GM04504 (cell line): ENCODE measurements at places on chromosomes 4 and X.
A peak's percentile ranks its signal among the peaks of the same experiment; 100 is the strongest.

- no peak for DNase-seq
Measured at GRCh38 chr4:41360921-41361793, 104.4 kb downstream of the UCHL1 start.

DNA sequence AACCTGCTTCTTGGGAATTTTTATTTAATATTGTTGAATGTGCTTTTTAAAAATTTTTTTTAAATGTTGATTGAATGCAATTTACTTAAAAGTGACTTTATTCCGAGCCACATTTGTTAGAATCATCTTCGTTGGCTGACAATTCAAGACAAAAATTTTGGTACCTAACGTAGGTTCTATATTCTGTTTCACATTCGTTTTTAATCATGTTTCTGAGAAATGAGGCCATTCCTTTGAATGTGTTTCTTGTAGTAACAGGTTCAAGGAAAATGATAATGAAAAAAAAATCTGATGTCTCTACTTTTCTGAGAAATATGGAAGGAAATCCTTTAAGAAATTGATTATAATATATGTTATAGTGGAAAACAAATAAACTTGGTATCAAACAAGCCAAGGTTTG is 92.3 kb upstream of the DCLK2 start:
- no peak for DNase-seq

GRCh38 chr4:137738375-137738990 is 206.2 kb upstream of the PCDH18 start:
- DNase-seq, result no peak

GRCh38 chrX:123846577-123847038 is 13.2 kb upstream of the XIAP start:
- DNase-seq, result peak; percentile 61

- DNase-seq, result no peak
Measured at GRCh38 chr4:99120501-99120900, 23.6 kb downstream of the ADH4 start.

DNA sequence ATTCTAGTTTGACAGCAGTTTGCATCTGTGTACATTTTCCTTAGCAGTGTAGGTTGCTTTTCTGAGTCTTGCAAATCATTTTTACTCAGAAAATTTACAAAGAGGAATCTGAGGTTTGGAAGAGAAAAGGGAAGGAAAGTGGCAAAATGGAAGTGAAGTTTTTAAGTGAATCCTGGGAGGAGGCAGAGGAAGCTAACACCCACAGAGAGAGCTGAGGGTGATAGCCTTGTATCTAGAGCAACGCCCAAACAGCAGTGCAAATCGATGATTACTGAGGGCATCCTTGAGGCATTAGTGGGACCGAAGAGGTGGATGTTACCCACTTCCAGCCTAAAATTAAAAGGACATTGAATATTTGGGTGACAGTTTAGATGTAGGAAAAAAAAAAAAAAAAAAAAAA is 31.8 kb downstream of the KLF3 start:
- DNase-seq, result no peak

- no peak for DNase-seq
Measured at GRCh38 chr4:139050446-139050845, 34.9 kb downstream of the NOCT start.

DNA sequence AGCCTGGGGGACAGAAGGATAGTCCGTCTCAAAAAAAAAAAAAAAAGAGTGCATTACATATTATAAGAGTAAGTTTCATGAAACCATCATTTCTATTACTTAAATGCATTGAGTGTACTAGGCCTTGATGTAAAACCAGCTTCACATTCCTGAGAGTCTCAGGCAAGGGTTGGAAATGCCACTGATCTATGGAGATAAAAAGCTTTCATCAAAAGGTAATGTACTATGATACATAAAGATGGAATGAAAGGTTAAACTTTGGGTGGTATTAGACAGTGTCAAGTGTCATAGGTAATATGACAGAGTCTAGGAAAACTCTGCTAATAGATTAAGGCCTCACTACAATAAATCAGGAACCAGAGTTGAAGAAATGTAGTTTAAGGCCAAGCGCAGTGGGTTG is 7.4 kb downstream of the CFAP97 start:
- DNase-seq, result no peak

DNA sequence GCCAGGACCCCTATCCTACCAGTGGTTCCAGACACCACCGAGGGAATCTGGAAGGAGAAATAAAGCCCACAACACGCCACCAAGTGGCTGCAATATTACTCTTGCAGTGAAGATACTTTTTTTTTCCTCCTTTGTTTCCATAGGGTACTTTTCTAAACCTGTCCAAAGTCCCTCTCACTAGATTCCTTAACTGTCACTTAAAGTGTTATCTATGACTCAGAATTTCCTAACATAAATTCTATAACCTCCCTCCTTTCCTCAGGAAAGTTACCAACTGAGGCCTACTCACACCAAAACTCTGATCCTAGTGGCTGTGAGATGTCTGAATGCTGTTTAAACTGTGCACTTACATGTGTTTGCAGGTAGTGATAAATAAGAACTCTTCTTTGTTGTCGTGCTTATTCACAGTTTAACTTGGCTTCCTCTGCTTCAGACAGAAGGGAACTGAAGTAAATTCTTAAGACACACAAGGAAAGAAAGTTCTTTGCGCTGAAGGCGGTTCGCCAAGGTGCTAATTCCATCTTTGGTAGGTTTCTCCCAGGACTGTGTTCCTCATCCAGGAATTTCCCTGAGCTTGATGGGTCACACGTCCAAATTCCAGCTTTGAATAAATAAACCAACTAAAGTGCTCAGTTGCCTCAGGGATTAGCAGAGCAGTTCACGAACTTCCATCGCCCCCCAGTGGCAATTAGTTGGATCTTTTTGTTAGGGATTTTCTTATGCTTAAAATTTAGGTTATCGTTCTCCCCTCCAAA is 10.7 kb upstream of the HCCS start:
- DNase-seq, result peak; percentile 33

DNA sequence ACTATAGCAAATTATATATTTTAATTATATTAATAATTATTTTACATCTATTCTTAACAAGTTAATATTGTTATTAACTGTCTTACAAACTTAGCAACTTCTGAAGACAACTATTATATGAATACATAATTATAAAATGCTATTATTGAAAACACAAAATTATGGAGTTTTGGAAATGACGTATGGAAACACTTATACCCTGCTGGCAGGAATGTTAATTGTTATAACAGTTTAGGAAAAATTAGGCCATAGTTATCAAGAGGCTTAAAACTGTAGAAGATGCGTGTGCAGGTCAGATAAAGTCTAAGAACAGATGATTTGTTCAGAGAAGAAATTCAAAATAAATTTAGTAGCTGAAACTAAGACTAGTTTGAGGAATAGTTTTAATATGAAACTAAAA is 211.7 kb downstream of the FAT4 start:
- no peak for DNase-seq

- DNase-seq, result peak; percentile 6
Measured at GRCh38 chrX:119145241-119145653, 17.6 kb upstream of the KIAA1210 start.

- no peak for DNase-seq
Measured at GRCh38 chr4:138678985-138679746, 336.4 kb upstream of the NOCT start.

- DNase-seq, result no peak
Measured at GRCh38 chr4:150986085-150986484, 29.0 kb downstream of the LRBA start.

DNA sequence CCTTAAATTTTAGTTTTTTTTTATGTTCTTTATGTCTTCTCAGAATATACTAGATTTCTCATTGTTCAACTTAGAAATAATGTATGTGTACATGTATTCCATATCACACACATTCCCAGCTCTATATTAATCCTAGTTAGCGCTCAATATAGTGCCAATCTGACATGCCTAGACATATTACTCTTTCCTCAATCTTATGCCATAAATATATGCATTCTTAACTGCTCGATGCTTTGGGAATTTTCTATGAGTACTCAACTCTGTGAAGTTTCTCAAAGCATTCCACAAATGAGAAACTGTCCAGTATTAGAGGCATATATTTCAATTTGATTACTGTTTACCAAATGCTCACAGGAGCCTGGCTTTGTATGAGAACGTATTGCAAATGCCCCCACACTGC is 231.2 kb upstream of the VEGFC start:
- DNase-seq, result no peak

DNA sequence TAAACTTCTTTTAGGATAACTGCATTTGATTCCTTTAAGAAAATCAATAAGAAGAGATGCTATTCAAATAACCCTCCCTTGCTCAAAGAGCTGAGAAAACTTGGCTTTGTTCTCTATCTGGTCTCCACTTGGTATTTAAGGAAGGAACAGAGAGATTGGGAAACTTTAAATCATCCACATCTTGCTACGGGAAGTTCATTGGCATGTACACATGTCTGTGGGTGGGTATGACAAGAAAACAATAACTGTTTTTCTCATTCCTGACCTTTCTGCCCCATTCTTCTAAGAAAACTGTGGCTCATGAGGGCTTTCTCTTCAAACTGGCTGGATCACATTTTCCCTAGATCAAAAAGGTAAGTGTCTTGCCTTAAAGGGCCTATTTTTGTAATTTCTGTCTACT is 6.0 kb downstream of the SEL1L3 start:
- no peak for DNase-seq

GRCh38 chrX:150360331-150360730 is 2.8 kb upstream of the MAMLD1 start:
- DNase-seq, result no peak

DNA sequence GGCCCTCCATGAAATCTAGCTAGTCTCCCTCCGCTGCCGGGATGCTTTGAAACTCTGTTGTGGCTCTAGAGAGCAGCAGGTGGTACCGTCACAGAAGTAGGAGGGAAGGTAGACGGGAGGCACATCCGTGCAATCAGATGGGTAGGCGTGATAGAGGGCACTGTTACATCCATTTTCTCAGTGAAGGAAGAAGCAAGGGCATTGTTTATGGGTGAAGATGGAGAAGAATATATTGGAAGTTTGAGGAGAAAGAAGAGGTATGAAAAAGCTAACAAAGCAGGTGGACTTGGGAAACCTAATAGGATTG is 1.3 kb downstream of the ANAPC4 start:
- no peak for DNase-seq

DNA sequence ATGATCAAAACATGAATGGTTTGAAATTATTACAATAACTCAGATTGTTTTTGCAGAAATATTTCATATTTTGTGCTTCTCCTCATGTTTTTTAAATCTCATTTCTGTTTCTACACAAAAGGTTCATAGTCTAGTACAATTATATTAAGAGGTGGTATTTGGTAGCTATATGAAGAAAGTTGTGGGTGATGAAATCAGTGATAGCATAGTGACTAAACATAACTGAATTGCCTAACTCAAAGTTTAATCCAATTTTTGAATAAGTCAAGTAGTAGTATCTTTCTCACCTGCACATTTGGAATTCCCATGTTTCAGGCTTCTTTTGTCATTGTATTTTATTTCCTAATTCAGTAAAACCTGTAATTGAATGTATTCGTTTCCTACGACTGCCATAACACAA is 648.7 kb downstream of the GRID2 start:
- DNase-seq, result no peak

GRCh38 chrX:29471829-29472228 is 743.5 kb upstream of the MAGEB2 start:
- DNase-seq, result no peak

- peak; percentile 13 for DNase-seq
Measured at GRCh38 chrX:14832151-14832550, 40.7 kb downstream of the FANCB start.

- DNase-seq, result no peak
Measured at GRCh38 chr4:140764785-140765392, 8.7 kb upstream of the TBC1D9 start.

GRCh38 chr4:176435901-176436292 is 116.1 kb downstream of the SPCS3 start:
- peak; percentile 38 for DNase-seq

DNA sequence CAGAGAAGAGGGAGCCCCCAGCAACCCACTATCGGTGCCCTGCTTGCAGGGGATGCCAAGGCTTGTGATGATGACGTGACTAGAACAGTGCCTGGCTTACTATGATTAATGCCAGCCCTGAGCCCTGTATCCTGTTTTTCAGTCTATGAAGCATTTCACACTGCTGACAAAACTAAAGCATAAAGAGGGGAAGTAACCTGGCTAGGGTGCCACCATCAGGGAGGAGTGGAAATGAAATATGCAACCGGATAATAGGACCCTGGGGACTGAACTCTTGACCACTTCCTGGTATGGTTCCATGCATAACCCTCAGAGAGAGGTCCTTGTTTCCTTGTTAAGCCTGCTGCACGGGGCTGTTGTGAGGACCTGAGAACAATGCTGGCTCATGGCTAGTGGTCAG is 50.3 kb downstream of the MED28 start:
- DNase-seq, result no peak

DNA sequence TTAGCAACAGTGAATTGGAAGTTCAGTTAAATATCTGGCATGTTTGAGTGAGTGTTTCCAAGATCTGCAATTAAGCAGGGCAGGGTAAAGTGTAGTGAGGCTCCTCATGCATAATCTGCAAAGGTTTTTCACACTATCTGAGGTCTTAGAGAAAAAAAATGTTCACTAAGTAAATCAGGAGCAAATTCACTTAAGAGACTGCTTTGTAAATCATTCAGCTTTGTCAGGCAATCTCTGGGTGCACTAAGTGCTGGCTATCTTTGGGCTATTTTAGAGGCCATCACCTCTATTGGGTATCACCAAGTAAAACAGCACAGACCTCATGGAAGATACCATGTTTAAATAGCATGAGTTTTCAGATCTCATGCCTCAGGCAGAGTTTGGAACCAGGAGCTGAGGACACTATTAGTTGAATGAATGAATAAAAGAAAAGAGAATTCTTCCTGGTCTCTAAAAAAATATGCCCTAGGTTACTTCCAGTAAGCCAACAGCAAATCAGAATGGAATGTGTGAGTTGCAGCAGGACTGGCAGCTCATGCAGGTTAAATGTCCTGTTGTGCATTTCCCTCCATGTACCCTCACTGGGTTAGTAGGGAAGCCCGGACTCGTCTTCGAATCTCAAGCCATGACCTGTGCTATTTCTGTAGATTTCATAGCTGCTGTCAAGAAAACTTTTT is 195.3 kb downstream of the KCNIP4 start:
- DNase-seq, result no peak

DNA sequence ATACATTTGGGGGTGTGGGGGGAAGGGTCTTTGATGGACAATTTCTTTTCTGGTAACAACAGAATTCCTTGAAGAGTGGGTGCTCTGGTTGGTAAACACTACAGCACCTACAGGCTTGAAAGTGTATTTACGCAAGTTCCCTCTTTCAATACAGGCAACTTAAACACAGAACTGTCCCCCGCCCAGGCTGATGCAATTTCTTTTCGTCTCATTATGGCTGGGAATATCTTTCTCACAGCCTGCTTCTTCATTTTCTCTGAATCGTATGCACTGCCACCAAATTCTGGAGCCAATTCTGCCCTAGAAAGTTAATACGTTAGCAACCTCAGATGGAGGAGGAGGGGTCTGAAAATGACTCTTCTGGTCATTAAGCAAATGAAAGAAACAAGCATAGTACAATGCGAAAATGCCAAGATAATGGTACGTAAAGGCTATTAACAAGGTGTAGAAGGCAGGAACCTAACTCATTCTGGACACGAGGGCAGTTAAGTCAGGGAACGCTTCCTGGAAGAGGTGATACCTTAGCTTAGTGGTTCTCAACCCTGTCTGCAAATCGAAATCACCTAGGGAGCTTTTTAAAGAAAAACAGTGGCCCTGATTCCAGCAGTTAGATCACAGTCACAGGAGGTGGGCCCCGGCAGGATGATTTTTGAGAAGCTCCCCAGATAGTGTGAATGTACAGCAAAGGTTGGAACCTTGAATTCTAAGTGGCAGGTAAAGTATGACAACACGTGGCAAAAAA is 1.0 kb downstream of the AGA start:
- no peak for DNase-seq
